Activated CD8-positive, alpha-beta T cell treated with anti-CD3 and anti-CD28 coated beads, Interleukin-2, amount 10 ng/mL, durations not matched to agents 7 days and 5 days (primary cell): ENCODE measurements at places on chromosomes 2 and 18. TPM values are rescaled to one million over a fixed set of nuclear protein-coding genes. Genes with fewer than 3 reads are reported as not detected.

DNA sequence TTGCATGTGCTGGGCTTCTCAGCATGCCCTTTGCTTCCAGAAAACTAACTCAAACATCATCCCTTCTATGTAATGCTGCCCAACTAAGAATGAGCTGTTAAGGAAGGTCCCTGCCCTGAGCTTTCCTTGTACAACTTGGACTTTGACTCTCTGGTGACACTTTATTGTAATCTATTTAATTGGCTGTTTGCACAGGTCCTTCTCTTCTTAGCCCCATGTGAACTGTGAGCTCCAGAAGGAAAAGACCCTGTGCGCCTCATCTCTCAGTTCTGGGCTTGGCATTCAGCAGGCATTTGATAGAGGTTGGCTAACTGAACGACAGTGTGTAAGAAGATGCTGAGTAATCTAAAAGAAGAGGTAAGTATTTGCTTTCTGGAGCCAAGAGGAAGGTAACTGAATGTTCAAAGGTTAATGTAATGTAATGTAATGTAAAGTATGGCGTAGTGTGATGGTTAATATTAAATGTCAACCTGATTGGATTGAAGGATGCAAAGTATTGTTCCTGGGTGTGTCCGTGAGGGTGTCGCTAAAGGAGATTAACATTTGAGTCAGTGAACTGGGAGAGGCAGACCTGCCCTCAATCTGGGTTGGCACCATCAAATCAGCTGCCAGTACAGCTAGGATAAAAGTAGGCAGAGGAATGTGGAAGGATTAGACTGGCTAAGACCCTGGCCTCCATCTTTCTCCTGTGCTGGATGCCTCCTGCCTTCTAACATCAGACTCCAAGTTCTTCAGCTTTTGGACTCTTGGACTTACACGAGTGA, 60.8 kb upstream of the CCDC195 start:
- no peak for DNase-seq

DNA sequence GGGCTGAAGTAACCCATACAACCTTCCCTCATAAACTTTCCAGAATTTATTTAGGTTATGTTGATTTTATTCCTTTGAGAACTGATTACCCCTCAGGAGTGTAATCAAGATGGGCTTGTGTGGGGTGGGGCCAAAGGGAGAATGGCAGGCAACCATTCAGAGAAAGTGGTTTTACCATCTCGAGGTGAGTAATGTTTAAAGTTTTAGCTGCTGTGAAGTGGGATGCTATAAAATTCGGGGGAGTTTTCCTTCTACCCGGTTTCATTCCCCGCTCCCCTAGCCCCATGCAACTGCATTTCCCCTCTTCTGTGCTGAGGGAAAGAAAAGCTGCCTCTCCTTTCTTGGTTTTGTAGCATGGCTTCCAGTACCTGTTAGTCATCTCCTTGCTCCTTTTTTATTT, 34.7 kb downstream of the MAP4K4 start:
- no peak for DNase-seq

GRCh38 chr18:22974707-22975106, 41.6 kb downstream of the RBBP8 start:
- no peak for DNase-seq

DNA sequence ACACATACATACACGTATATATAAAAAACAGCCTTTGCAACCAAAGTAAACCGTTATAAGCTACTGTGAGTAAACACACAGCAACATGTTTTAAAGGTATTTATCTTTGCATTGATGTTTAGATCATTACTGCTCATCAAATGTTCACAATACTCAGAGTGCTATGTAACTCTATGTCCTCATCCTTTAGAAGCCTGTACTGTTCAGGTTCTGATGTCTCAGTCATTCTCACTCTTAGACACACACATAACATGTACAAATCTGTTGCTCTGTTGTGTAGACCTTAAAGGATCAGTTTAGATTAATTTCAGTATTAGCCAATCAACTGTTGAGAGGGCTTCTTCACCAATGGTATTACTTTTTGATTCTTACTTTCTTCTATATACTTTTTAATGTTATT, 139.7 kb upstream of the ITGB6 start:
- no peak for DNase-seq

C18orf54 gene
- 11.9 TPM for total RNA-seq

DNA sequence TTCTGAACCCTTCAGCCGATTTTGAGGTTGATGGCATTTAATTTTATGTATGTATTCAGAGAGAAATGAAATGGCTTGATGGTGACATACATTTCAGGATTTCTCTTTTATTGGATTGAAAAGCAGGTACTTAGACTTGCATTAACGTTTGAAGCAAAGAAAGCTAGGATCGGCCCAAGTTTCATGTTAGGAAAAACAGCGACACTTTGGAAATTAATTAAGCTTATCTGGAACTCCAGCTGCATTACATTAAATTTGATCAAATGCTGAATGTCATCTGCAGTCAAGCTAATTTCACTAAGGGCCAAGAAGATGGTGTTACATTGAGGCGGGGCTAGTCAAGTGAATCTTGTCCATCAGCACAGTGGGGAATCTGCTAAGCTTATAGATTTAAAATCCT, 441.8 kb downstream of the IRS1 start:
- no peak for DNase-seq

DNA sequence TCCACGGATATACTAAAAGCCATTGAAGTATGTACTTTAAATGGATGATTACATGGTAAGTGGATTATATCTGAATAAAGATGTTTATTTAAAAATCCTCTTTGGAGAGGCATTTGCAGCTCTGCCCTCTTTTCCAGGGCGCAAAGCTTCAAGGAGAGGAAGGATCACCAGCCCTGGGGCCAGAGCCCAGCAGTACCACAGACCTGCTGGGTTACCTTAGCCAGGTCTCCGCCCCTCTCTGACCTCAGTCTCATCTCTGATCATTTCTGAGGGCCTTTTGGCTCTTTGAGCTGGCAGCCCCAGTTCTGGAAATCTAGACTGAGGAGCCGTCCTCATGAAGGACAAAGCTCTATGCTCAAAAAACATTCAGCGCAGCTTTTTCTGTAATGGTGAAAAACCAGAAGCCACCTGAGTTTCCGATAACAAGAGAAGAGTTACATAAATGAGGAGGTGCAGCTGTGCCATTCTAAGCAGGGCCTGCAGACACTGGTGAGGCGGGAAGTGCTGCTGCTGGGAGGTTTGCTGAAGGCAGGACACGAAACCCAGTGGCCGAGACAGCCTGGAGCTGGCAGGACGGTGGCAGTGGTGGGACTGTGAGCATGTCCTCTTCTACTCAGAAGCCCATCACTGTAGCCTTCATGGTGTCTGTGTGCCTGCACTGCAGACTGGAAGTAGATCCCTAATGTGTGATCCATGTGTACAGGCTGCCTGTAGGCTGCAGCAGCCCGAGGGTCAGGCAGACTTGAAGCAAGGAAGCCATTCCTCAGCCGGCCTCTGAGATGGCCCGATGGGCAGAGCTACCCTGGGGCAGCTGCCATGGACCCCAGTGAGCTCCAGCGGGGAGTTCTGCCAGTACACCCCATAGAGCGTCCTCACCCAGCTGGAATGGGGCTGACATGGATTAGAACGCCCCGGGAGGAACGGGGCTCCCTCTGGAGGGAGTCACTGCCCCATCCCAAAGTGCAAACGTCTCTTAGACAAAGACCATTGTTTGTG, 27.7 kb downstream of the ADRA2B start:
- no peak for DNase-seq

- DNase-seq, result no peak
Measured at GRCh38 chr18:25278394-25278793, 73.6 kb downstream of the ZNF521 start.

DSG4 gene
- not detected for total RNA-seq

- no peak for DNase-seq
Measured at GRCh38 chr2:176158855-176159662, 2.0 kb downstream of the HOXD3 start.

DNA sequence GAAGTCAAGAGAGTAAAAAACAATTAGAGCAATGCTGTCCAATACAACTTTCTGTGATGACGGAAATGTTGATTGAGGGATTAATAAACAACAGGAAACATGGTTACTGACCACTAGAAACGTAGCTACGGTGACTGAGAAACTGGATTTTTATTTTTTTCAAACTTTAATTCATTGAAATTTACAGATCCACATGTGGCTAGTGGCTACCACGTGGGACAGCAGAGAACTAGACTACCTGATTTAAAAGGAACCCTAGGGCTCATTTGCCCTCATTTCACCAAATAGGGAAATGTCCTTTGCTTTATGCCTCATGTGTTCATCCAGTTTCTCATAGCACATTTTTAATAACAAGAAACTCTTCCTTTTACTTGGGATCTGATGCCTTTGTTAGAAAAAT, 413.0 kb downstream of the TGIF1 start:
- no peak for DNase-seq

GRCh38 chr2:240991378-240992263, 6.8 kb upstream of the SNED1 start:
- no peak for DNase-seq

DNA sequence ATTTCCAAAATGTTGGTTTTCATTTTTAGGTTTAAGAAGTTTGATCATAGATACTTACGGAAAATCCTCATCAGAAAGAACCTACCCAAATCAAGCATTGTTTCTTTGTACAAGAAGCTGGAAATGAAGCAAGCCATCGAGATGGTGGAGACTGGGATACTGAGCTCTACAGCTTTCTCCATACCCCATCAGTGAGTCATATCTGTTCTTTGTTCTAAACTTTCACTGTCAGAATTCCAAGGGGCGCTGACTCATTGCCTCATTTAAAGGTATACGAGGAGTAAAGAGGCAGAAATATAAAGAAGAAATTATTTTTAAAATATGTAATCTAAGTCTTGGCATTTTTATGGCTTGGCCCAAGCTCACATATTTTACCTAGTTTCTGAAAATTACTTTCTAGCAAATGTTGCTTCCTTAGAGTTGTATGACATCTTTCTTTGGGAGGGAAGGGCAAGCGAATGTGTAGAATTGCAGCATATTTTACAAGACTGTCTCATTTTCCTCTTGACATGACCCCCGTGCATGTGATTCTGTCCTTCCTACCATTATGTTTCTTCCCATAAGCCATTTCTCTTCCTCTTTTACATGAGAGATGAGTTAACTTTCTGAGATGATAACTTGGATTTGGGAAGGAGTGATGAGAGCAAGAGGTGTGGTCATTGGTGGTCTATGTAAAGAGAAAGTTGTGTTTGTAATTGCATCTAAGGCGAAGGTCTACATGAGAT, 41.2 kb downstream of the SLC9A4 start:
- DNase-seq, result no peak

CXCR1 gene
- total RNA-seq, result 0.55 TPM

- no peak for DNase-seq
Measured at GRCh38 chr2:163659224-163659623, 76.6 kb downstream of the FIGN start.

DNA sequence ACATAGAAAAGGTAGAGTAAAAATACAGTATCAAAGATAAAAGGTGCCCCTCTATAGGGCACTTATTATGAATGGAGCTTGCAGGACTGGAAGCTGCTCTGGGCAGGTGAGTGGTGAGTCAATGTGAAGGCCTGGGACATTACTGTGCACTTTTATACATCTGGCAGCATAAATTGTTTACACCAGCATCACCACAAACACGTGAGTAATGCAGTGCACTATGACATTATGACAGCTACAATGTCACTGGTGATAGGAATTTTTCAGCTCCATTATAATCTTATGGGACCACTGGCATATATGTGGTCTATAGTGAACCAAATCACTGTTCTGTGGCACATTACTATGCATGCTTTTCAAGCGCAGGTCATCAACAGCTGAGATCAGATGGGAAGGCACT, 48.1 kb downstream of the TPGS2 start:
- no peak for DNase-seq

DIPK1C gene
- not detected for total RNA-seq

GRCh38 chr2:19898592-19899329, 3.0 kb downstream of the TTC32 start:
- DNase-seq, result no peak

AFF3 gene
- total RNA-seq, result 7.9 TPM

GRCh38 chr2:96353032-96353561, 17.5 kb downstream of the NCAPH start:
- no peak for DNase-seq

- DNase-seq, result no peak
Measured at GRCh38 chr2:37633234-37633633, 38.2 kb downstream of the CDC42EP3 start.

GRCh38 chr2:66775730-66776422, 341.0 kb downstream of the MEIS1 start:
- no peak for DNase-seq

DNA sequence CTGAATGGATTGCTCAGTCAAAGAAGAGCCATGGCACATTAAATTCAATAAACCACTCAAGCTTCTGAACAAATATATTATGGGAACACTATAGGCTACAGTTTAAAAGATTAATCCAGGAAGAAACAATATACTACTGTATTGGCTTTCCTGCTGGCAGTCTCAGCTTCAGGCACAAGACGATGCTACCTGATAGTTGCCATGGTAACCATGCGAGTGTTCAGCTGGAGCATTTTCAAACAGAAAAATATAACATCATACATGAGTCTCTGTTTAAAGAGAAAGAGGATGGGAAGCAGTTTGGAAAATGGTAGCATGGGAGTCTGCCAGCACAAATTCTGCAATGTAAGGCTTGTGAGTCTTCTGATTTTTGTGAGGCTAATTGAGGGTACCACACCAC, 65.9 kb upstream of the CPO start:
- DNase-seq, result no peak

ASB18 gene
- not detected for total RNA-seq

GKN1 gene
- total RNA-seq, result not detected

MEIS1 gene
- total RNA-seq, result not detected
